ENCODE measurements at places on chromosomes 5 and 9. TPM values are rescaled to one million over a fixed set of nuclear protein-coding genes. Genes with fewer than 3 reads are reported as not detected.
A peak's percentile ranks its signal among the peaks of the same experiment; 100 is the strongest.

DNA sequence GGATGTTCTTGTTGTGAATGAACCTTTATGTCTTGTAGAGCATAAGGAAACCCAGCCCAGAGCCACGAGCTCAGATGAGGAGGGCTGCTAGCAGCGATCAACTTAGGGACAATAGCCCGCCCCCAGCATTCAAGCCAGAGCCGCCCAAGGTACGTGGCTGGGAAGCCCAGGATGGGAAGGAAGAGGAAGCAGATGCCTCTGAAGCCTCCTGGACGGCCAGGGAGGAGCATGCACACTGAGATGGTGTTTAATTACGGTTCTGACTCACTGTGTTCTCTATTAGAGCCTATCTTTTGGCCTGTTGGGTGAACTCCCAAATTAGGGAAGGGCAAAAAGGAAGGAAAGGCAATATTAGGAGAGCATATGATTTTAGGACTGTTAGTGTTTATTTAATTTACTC is 75.3 kb downstream of the TJP2 start:
- H3K4me1 ChIP-seq = peaks cover 13% of the 10 kb centered on the region
- no peak overlapping the region for H3K4me3 ChIP-seq
- no peaks in the 10 kb centered on the region for H3K27me3 ChIP-seq
- H3K27ac ChIP-seq = no peak overlapping the region
- peaks cover 30% of the 10 kb centered on the region for H3K36me3 ChIP-seq
- no peak for DNase-seq

- no peaks in the 10 kb centered on the region for H3K36me3 ChIP-seq
- H3K27me3 ChIP-seq = no peaks in the 10 kb centered on the region
- DNase-seq = peak; percentile 70
Observed at GRCh38 chr9:136567651-136568287, 21.9 kb upstream of the NOTCH1 start.

GRCh38 chr5:41735213-41735612 is 135.0 kb downstream of the OXCT1 start:
- no peak overlapping the region for H3K4me3 ChIP-seq
- no peak overlapping the region for H3K27ac ChIP-seq
- H3K4me1 ChIP-seq = no peaks in the 10 kb centered on the region
- H3K27me3 ChIP-seq = no peaks in the 10 kb centered on the region
- DNase-seq = no peak

The PITX1 gene
- total RNA-seq = not detected

The PCDHGB7 gene
- 15.3 TPM for total RNA-seq

The MLANA gene
- not detected for total RNA-seq
